ENCODE measurements at places on chromosomes 1 and 21. TPM values are rescaled to one million over a fixed set of nuclear protein-coding genes. Genes with fewer than 3 reads are reported as not detected.

Gene C1QB
- polyA plus RNA-seq = not detected

Gene C1orf74
- polyA plus RNA-seq = 1.1 TPM

Gene KCNJ6
- polyA plus RNA-seq = 0.04 TPM

Gene ADORA1
- 0.56 TPM for polyA plus RNA-seq

Gene SHCBP1L
- polyA plus RNA-seq = not detected

Gene SLC25A33
- polyA plus RNA-seq = 2.7 TPM

Gene IL20
- polyA plus RNA-seq = not detected

Gene LINGO4
- not detected for polyA plus RNA-seq

Gene SERTAD4
- 0.22 TPM for polyA plus RNA-seq

Gene GNAT2
- 0.26 TPM for polyA plus RNA-seq

GRCh38 chr1:29984166-29984861 lies 739.1 kb downstream of the MATN1 start:
- no peak overlapping the region for H3K27ac ChIP-seq
- no peaks in the 10 kb centered on the region for H3K4me1 ChIP-seq
- H3K4me3 ChIP-seq = no peak overlapping the region
- no peak for DNase-seq

GRCh38 chr1:221667504-221667903 lies 74.4 kb downstream of the DUSP10 start:
- H3K27ac ChIP-seq = no peak overlapping the region
- DNase-seq = peak; percentile 90

- no peak overlapping the region for H3K4me3 ChIP-seq
- peaks cover 5% of the 10 kb centered on the region for H3K27me3 ChIP-seq
- no peak for DNase-seq
- no peak overlapping the region for H3K27ac ChIP-seq
- no peaks in the 10 kb centered on the region for H3K36me3 ChIP-seq
Measured at GRCh38 chr1:206804156-206804737, 32.0 kb upstream of the IL10 start.

DNA sequence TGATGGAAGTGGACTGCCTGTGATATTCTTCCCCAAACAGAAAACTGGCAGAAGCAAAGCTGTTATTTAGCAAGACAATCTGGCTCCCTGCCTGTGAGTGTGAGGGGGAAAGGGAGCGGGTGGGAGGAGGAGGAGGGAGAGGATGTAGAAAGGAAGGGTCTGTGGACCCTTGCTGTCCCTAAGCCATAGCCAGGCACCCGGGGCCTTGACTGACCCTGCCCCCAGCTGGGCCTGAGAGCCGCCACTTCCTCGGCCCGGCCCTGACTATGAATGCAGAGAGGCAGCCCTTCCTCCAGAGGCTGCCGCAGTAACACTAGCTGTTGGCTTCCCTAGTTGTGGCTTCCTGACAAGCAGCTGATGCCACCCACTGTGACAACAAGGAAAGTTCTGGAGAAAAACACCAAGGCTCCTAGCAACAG lies 13.9 kb downstream of the PLA2G2F start:
- H3K27ac ChIP-seq = no peak overlapping the region
- peaks cover 4% of the 10 kb centered on the region for H3K27me3 ChIP-seq
- peaks cover 3% of the 10 kb centered on the region for H3K4me1 ChIP-seq

- H3K4me1 ChIP-seq = no peaks in the 10 kb centered on the region
- no peaks in the 10 kb centered on the region for H3K36me3 ChIP-seq
- H3K27me3 ChIP-seq = no peaks in the 10 kb centered on the region
- H3K4me3 ChIP-seq = no peak overlapping the region
Measured at GRCh38 chr21:41410767-41411448, 15.1 kb upstream of the MX1 start.

- no peaks in the 10 kb centered on the region for H3K36me3 ChIP-seq
- H3K4me3 ChIP-seq = no peak overlapping the region
- no peaks in the 10 kb centered on the region for H3K4me1 ChIP-seq
- no peaks in the 10 kb centered on the region for H3K27me3 ChIP-seq
- no peak for DNase-seq
- no peak overlapping the region for H3K27ac ChIP-seq
Measured at GRCh38 chr1:235844776-235845175, 21.9 kb downstream of the LYST start.

GRCh38 chr1:164470996-164471395 lies 88.0 kb upstream of the PBX1 start:
- no peak overlapping the region for H3K27ac ChIP-seq
- no peak for DNase-seq
- H3K27me3 ChIP-seq = no peaks in the 10 kb centered on the region
- no peak overlapping the region for H3K4me3 ChIP-seq
- H3K36me3 ChIP-seq = no peaks in the 10 kb centered on the region

- DNase-seq = no peak
- H3K4me3 ChIP-seq = no peak overlapping the region
- H3K36me3 ChIP-seq = no peaks in the 10 kb centered on the region
Measured at GRCh38 chr1:117138106-117138505, 16.6 kb upstream of the TRIM45 start.

- H3K27ac ChIP-seq = no peak overlapping the region
- H3K4me3 ChIP-seq = no peak overlapping the region
- peaks cover 1% of the 10 kb centered on the region for H3K36me3 ChIP-seq
- DNase-seq = no peak
- no peaks in the 10 kb centered on the region for H3K27me3 ChIP-seq
Measured at GRCh38 chr1:33360367-33360766, 39.5 kb upstream of the A3GALT2 start.

DNA sequence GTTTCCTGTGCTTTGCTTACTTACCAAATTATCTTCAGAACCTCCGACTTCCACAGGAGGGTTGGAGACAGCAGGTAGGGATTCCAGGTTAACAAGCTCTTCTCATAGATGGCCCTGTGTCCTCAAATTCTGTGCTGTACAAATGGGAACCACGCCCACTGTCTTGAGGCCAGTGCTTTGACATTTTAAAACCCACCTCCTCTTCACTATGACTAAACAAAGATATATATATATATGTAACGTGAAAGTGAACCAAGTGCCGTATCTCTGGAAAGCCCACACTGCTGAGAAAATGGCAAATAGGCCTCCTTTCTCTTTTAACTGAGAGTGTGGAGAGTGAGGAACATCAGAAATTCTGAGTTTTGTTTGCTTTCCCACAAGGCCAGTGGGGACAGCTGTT lies 99.6 kb downstream of the ZBTB18 start:
- peaks cover 4% of the 10 kb centered on the region for H3K4me1 ChIP-seq
- no peak overlapping the region for H3K4me3 ChIP-seq
- H3K27ac ChIP-seq = no peak overlapping the region

- DNase-seq = no peak
- no peaks in the 10 kb centered on the region for H3K36me3 ChIP-seq
- H3K4me3 ChIP-seq = no peak overlapping the region
- peaks cover 2% of the 10 kb centered on the region for H3K4me1 ChIP-seq
- no peak overlapping the region for H3K27ac ChIP-seq
Measured at GRCh38 chr1:71465093-71465492, 384.3 kb upstream of the ZRANB2 start.

DNA sequence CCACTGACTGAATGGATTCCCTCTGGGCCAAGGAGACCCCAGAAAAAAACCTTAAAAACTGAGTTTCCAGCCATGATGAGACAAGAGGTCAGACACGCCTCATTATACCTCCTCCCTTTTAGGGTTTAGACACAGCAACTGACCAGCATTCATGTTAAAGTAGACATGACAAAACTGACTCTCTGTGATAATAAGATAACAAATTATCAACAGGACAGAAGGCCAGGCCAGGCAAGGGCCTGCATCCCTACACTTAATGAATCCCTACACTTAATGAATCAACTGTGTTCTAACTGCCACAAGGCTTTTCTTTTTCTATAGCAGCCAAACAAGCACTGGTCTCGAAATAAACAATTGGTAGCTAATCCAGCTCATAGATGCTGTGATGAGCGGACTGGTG lies 33.3 kb upstream of the FAM89A start:
- H3K27me3 ChIP-seq = peaks cover 7% of the 10 kb centered on the region
- no peak overlapping the region for H3K27ac ChIP-seq
- no peaks in the 10 kb centered on the region for H3K36me3 ChIP-seq

DNA sequence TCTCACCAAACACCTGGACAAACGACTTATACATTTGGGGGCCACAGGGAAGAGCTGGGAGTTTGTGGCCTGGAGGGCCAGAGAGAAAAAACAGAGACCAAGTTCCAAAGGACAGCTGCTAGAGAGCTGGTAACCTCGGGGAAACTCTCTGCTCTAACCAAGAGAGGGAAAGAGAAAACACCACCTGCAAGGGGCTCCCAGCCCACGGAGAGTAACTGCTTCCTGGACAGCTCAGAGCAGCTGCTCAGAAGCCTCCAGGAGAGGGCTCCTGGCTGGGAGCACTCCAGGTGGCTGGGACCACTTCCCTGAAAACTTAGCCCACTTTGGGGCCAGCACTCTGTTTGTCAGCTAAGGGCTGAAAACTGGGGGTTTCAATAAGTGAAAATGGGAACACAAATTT lies 154.8 kb upstream of the GRIK3 start:
- H3K4me3 ChIP-seq = no peak overlapping the region
- no peak for DNase-seq
- H3K4me1 ChIP-seq = no peaks in the 10 kb centered on the region
- H3K27ac ChIP-seq = no peak overlapping the region
- H3K36me3 ChIP-seq = no peaks in the 10 kb centered on the region
- no peaks in the 10 kb centered on the region for H3K27me3 ChIP-seq

GRCh38 chr1:166906647-166907046 lies 30.6 kb upstream of the TADA1 start:
- no peaks in the 10 kb centered on the region for H3K27me3 ChIP-seq
- H3K4me1 ChIP-seq = peaks cover 3% of the 10 kb centered on the region
- no peaks in the 10 kb centered on the region for H3K36me3 ChIP-seq
- H3K27ac ChIP-seq = no peak overlapping the region
- H3K4me3 ChIP-seq = no peak overlapping the region

- H3K36me3 ChIP-seq = peaks cover 11% of the 10 kb centered on the region
Measured at GRCh38 chr1:27285274-27285660, 36.7 kb upstream of the TMEM222 start.
